Nephron progenitor cell (in vitro differentiated cells): ENCODE measurements at places on chromosomes 6 and 20.

DNA sequence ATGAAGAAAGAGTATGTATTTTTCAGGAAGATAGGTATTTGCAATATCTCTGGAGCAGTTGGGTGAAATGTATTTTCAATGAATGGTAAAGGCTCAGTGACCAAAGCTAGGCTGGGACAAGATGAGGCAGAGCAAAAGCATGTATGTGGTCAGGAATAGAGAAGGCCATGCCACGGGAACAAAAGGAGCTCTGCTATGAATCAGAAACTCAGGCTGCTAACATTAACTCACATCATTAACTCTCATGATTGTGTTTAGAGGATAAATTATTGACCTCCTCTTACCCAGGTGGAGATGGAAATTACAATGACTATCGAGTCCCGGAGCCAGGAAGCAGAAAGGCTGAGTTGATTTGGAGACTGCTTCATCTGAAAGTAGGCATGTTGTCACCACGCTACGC lies 220.2 kb downstream of the FUT9 start:
- no peak for DNase-seq

DNA sequence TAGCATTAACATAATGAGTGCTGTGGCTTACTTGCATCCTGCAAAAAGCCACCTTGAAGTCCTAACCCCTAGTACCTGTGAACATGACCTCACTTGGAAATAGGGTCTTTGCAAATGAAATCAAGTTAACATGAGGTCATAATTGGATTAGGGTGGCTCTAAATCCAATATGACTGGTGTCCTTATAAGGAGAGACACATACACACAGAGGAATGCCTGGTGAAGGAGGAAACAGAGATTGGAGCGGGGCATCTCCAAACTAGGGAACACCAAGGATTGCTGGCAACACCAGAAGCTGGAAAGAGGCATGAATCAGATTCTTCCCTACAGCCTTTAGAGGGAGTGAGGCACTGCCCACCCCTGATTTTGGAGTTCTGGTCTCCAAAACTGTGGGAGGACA lies 17.6 kb upstream of the RPS6KA2 start:
- no peak for DNase-seq

- DNase-seq, result no peak
These were observed 22.0 kb upstream of the SRC start for GRCh38 chr20:37323985-37324384.

DNA sequence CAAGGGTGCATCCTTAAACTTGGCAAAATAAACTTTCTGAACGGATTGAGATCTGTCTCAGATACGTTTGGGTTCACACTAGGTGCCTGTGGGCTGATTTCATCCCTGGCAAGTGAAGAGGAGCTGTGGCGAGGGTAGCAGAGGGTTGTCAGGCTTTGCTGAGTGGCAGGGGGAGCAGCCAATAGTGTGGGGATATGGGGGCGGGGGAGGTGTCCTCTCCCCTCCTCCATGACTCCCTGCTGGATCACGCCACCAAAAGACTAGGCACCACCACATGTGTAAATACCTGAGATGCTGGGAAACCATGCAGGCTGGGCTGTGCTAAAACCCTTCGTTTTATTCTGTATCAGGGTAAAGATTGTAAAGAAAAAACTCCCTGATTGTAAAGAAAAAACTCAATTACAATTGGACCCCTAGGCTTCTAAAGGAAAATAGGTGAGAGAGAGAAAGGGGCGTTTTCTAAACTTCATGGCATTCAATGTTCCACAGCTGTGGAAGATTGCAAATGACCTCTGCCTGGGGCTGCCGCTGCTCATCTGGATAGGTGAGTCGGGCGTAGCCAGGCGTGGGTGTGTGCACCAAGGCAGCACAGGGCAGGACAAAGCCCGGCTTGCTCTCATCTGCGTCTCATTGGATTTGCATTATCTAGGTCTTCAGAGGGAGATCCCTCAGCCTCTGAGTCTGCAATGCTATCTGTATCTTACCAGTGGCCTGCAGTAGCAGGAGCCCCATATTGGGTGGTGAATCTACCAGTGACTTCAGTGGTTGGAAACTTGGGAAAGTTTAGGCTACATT lies 26.9 kb upstream of the ADTRP start:
- no peak for DNase-seq

GRCh38 chr6:37100745-37101144 lies 69.2 kb upstream of the PIM1 start:
- no peak for DNase-seq

DNA sequence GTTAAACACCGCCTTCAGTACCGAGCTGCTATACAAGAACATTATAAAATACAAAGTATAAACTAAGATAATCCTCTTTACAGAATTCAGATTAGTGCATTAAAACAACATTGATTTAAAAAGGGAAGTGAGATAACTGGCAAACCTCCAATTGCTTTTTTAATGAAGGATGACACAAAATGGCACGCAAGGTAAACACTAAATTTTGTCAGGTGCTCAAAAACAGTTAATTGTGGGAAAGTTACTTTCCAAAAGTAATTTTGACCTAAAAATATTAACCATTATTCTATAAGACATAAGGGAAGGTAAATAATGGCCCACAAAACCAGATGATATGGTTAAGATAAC lies 53.3 kb downstream of the STX7 start:
- no peak for DNase-seq

GRCh38 chr6:131122007-131122406 lies 13.3 kb upstream of the AKAP7 start:
- no peak for DNase-seq

DNA sequence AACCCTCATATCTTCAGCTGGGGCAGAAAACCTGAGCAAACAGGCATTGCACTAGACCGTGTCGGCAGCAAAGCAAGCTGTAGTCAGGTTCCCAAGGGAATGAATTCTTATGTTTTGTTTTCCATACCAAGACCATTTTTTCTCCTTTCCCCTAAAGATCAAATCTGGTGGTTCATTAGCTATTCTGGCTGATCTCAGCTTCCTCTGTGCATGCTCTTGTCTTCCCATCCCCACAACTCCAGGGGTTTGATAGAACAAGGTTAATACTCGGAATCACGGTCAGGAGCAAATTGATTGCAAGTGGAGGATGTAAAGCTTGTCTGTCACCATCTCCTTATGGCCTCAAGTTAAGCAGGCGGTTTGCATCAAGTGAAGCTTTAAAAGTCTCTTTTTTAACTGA lies 778.8 kb downstream of the KIF16B start:
- peak; percentile 2 for DNase-seq

DNA sequence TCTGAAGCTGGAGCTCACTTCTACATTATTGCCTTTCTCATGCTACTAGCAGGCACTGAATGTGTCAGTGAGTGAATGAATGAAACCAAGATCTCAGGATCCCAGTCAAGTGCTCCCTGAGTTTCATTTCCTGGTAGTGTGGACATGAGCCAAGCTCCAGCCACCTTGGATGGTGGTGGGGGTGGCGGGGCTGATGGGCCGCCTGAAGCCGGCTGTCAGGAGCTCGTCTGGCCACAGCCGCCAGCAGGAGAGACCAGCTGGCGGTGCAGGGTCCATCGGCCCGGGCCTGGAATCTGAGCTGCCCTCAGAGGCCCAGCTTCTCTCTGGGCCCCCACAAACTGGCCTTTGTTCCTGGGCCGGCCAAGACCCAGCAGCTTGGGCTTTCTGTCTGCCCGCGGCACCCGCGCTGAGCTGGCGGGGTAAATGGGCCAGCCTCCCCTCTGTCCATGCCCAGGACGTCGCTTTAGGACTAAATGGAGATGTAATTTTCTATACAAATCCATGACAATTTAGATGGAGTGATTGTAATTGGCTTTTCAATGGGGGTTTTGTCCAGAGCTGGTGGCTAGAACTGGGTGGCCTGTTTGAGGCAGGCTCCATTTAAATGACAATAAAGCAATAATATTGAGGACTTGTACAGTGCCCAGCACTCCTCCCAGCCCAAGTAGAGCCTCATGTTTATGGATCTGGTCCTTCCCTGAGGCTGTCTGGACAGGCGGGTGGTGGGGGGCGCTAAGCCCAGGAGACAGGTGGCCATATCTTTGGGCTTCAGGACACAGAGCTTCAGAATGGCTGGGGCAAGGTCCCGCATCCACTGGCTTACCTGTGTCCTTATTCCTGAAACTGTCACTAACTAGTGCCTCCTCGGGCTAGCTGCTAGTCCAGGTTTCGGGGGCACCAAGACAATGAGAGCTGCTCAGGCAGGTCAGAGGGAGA lies 43.5 kb downstream of the NOL4L start:
- no peak for DNase-seq

- DNase-seq, result no peak
These were observed 18.7 kb downstream of the MANEA start for GRCh38 chr6:95596021-95596420.

DNA sequence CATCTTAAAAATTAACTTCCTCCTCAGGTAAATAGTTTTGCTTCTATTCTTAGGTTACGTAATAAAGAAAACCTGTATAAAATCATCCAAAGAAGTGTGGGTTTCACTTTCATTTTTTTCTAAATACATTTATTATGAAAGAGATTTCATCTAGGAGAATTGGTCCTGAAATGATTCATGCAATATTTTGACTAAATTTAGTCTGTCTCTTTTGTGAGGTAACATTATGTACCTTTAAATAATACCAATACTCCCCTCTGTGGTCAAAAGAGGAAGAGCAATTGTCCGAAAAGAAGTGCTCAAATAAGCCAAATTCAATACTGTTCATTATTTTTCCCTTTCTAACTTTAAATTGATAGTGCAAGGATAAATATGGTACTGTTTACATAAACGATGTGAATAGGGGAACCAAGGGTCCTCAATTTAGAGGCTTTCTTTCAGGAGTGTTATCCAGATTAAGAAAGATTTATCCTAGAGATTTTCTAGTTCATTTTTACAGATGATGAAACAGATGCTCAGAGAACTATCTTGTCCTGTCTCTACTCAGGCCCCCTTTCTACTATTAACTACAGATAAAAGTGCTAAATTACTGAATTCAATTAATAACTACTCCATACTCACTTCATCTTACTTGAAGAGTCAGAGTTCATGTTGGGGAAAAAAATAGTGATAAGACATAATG lies 26.2 kb downstream of the CYP39A1 start:
- DNase-seq, result no peak

DNA sequence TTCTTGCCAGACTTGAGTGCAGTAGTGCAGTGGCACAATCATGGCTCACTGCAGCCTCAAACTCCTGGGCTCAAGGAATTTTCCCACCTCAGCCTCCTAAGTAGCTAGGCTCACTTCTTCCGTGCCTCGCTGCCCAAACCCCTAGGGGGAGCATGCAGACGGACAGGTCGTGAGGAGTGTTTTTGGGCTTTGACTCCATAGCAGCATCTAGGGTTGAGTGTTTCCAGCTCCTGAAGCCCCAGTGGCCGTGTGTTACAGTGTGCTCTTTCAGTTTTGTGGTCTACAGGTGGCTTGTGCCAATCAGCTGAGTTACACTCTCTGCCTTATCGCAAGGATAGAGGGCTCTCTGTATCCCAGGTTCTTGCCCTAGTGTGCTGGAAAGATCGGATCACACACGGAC lies 33.4 kb downstream of the NCOA3 start:
- DNase-seq, result peak; percentile 14

DNA sequence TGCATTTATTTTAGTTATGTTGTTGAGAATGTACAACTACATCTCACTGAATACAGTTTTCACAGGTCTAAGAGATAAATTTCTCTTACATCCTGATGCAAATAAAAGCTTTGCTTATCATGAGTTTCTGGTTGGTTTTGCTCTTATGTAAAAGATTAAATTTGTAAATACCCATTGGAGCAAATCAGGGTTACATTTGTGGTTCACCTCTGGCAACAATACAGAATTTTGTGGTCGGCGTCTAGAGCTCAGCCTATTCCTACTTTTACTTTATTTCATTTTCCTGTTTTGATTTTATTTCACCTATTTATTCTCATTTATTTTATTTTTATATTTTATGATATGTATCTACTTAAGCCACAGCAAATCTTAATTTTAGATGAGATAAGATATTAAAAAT lies 271.9 kb upstream of the MARCKS start:
- no peak for DNase-seq

DNA sequence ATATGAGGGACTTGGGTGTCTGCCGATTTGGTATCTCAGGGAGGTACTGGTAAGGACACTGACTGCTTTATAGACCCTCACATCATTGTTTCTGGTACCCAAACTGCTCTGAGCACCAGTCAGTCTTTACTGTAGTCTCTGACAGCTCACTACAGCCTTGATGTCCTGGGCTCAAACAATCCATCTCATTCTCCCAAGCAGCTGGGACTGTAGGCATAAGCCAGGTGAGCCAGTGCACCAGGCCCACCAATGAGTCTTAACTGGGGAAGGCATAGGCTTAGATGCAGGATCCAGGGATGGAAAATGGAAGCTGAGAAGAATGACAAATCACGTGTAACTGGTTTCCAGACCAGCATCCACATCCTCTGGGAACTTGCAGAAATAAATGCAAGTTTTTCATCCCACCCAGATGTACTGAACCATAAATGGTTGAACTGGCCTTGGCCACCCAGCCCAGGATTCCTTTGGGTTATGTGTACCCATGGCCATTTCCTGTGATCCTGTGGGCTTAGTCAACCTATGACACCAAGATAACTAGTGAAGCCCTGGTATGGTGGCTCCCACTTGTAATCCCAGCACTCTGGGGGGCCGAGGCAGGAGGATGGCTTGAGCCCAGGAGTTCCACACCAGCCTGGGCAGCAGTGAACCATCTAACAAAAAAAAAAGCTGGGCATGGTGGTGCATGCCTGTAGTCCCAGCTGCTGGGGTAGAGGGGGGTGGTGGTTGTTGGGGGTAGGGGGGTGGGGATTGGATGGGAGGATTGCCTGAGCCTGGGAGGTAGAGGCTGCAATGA lies 5.8 kb downstream of the TUBB start:
- DNase-seq, result no peak

- no peak for DNase-seq
These were observed 14.8 kb downstream of the RALY start for GRCh38 chr20:34008477-34008876.

GRCh38 chr20:14449323-14449722 lies 111.9 kb upstream of the FLRT3 start:
- DNase-seq, result no peak

- DNase-seq, result no peak
These were observed 126.3 kb downstream of the TOX2 start for GRCh38 chr20:44041001-44041400.

GRCh38 chr6:170247178-170247701 lies 43.6 kb downstream of the DLL1 start:
- no peak for DNase-seq

DNA sequence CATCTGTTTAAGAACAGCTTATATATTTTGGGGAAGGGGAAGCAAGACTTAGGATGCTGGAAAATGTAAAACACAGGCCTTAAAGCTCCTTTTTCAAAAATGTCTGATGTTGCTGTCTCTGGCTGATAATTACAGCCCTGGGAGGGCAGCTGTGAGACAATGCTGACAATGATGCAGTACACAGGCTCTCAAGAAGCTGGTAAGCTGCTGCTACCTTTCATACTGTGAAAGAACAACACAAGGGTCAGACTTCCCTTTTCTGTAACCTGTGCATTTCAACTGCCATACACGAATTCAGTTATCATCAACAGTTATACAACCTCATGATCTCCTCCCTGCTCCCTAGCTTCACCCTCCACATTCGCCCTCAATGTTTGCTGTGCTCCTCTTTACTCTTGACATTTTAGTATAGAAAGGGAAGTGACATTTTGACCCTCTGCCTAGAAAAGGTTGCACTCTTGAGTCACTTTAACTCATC lies 25.2 kb downstream of the MAP7 start:
- no peak for DNase-seq
